ENCODE measurements at places on chromosomes 5 and 9.

DNA sequence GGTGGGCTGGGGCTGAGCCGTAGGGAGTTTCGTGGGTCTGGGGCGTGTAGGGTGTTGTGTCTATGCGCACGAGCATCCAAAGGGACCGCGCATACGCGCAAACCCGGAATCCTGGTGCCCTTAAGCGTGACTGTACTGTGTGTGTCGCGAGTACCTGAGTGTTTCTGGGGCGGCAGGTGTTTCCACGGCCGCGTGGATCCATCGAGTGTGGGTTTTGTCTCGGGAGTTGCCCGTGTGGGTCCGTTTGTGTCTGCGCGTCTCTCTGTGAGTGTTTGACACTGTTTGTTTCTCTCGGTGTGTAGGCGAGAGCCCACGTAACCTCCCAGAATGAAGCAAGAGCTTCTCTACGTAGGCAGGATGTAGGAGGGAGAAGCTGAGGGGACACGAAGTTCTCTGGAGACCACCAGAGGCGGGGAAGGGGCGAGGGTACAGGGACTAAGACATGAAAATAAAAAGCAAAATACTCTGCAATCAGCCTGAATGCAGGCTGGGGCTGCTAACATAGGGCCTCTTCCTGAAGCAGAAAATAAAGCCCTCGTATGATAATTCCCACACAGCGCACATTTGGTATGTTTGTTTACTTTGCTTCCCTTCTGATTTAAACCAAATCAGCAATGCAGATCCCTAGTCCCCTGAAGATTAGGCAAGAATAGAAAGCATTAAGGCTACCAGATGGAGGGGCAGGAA lies 588 bp upstream of the BRINP1 start:
- DNase-seq = no peak

DNA sequence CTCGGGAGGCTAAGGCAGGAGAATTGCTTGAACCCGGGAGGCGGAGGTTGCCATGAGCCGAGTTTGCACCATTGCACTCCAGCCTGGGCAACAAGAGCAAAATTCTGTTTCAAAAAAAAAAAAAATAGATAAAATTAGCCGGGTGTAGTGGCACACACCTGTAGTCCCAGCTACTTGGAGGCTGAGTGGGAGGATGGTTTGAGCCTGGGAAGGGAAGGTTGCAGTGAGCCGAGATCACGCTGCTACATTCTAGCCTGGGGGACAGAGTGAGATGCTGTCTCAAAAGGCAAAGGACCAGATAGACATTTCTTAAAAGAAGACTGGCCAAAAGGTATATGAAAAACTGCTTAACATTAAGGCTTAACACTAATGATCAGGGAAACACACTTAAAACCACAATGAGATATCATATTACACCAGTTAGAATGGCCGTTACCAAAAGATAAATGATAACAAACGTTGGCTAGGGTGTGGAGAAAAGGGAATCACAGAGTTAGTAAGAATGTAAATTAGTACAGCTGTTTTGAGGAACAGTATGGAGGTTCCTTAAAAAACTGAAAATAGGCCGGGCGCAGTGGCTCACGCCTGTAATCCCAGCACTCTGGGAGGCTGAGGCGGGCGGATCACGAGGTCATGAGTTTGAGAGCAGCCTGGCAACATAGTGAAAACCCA lies 10.1 kb upstream of the MARVELD2 start:
- no peak for DNase-seq

GRCh38 chr9:90441814-90442213 lies 200.8 kb downstream of the DIRAS2 start:
- DNase-seq = no peak

GRCh38 chr9:25917731-25918362 lies 239.6 kb upstream of the TUSC1 start:
- no peak for DNase-seq

DNA sequence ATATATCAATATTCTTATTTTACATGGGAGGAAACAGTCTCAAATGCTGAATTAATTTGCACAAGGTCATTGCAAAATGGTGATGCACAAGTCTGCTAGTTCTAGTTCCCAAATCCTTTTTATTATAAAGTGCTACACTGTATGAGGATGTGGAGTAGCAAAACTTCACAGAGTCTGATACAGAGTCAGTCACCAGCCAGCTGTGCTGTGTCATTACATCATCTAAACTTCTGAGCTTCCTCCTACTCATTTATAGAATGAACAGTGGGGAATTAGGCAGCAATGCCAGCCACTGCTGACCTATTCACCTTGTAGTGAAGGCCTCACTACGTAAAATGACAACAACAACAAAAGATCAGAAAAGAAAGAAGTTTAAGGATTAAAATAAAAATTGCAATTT lies 357.8 kb downstream of the TMEM167A start:
- DNase-seq = no peak

- DNase-seq = no peak
Measured at GRCh38 chr5:157658893-157659292, 6.7 kb upstream of the SOX30 start.

- DNase-seq = no peak
Measured at GRCh38 chr9:92712767-92713166, 42.8 kb upstream of the IPPK start.

GRCh38 chr9:107389617-107390071 lies 99.9 kb downstream of the KLF4 start:
- no peak for DNase-seq

DNA sequence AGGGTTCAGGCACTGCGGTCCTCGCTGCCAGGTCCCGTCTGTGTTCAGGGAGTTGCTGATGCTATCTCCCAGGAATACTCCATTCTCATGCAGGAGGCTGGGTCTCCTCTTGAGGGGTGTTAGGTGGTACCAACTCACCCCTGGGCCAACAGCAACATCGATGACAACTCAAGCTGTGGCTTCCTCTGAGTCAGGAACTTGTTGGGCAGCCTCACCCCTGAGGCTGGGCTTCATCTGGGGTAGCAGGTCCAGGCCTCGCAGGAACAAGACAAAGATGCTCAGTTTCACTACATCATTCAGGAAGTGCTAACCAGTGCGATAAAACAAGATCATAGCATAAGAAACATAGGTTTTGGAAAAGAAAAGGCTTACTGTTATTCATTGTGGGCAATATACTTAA lies 125.9 kb downstream of the SYK start:
- no peak for DNase-seq

GRCh38 chr9:110742741-110743371 lies 74.3 kb downstream of the MUSK start:
- DNase-seq = no peak

DNA sequence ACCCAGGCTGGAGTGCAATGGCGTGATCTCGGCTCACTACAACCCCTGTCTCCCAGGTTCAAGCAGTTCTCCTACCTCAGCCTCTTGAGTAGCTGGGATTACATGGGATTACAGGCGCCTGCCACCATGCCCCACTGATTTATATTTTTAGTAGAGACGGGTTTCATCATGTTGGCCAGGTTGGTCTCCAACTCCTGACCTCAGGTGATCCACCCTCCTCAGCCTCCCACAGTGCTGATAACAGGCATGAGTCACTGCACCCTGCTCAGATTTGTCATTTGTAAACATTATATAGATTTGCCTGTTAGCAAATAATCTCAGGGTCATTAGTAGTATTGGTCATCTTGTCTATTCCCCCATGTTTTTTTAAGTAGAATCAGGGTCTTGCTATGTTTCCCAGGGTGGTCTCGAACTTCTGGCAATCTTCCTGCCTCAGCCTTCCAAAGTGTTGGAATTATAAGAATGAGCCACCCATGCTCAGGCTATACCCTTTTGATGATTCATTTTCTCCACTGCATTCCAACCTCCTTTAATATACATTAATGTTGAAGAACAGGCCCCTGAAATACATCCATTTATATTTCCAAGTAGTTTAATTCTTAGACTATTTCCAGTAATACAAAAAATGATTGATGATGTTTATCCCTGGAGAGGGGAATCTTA lies 17.3 kb downstream of the CENPH start:
- DNase-seq = no peak

- no peak for DNase-seq
Measured at GRCh38 chr5:68547056-68547455, 331.5 kb downstream of the PIK3R1 start.

DNA sequence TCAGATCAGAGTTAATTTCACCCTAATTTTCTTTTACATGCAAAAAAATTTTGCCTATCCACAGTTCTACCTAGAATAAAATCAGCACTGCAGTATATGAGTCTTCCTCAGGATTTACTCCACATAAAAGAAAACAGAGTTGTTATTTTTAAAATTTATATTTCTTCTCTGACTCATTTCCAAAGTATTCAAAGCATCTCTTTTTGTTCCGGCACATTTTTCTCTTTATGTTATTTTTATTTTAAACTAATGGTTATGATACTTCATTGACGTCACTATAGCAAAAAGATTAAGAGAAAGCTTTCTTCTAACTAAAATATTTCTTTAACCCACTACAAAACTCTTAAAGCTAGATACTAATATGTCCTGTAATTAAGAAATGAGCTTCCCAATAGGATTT lies 590.4 kb downstream of the PRELID2 start:
- no peak for DNase-seq

- DNase-seq = no peak
Measured at GRCh38 chr5:132641241-132641723, 16.7 kb upstream of the IL13 start.

- DNase-seq = no peak
Measured at GRCh38 chr5:172412724-172413286, 41.5 kb downstream of the SH3PXD2B start.

DNA sequence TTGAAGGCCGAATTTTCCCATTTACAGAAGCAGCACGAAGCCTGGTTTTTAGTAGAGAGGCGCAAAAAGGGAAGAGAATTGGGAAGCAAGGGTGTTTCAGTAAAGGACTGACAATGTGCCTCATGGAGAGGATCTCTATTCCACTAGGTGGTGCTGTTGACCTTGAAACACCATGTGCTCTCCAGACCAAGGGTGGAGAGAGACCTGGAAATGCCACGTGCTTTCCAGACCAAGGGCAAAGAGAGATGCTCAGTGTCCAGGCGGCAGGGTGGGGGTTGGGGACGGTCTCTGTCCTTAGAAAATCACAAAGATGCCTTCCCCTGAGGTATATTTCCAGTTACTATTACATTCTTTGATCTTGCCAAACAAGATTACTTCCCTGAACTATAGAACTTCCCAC lies 425.3 kb downstream of the CSNK1G3 start:
- no peak for DNase-seq

GRCh38 chr5:150622157-150622556 lies 18.3 kb upstream of the SYNPO start:
- DNase-seq = no peak

DNA sequence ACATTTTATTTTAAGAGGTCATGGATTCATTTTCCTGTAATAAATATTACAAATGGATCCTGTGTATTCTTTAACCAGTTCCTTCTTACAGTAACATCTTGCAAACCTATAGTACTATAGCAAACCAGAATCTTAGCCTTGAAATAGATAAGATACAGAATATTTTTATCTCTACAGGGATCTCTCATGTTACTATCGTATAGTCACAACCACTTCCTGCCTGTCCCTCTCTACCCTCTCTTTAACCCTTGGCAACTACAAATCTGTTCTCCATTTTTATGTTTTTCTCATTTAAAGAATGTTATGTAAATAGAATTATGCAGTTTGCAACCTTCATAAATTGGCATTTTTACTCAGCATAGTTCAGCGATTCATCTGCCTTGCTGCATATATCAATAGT lies 454.0 kb downstream of the DIRAS2 start:
- no peak for DNase-seq
